Sciatic nerve (tissue), 2 donors: ENCODE measurements at places on chromosomes 12 and 14. TPM values are rescaled to one million over a fixed set of nuclear protein-coding genes. Genes with fewer than 3 reads are reported as not detected.

- DNase-seq, result no peak
Observed at GRCh38 chr14:65263177-65263788, 149.2 kb upstream of the FUT8 start.

DNA sequence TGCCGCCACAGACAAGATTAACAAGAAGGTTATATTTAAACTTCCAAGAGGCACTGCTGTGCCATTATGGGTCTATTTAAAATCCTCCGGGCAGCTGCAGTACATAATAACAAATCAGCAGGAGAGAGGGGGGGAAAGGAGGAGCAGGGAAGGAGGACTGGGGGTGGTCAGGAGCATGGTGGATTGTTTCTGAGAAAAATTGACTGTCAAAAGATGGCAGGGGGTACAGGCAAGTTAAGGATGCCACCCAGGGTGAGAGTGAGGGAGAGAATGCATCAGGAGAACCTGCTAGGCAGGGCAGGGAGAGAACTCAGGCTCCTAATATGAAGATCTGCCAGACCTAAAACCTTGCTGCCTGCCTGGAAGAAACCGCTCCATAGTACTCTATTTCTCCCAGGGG lies 181.8 kb downstream of the GRIN2B start:
- no peak for DNase-seq

Gene KRT6C
- total RNA-seq, result not detected

- no peak for DNase-seq
Observed at GRCh38 chr12:99997806-99998205, 13.1 kb upstream of the ANKS1B start.

- DNase-seq, result no peak
Observed at GRCh38 chr14:71591929-71592328, 340.3 kb upstream of the RGS6 start.

Gene GLS2
- total RNA-seq, result 0.98 TPM

- peak; percentile 42 for DNase-seq
Observed at GRCh38 chr14:67583711-67584644, 16.1 kb downstream of the PIGH start.

Gene NPAS3
- total RNA-seq, result 14.6 TPM

Gene CPNE6
- not detected for total RNA-seq

- no peak for DNase-seq
Observed at GRCh38 chr12:50059440-50060119, 2.2 kb downstream of the ASIC1 start.

DNA sequence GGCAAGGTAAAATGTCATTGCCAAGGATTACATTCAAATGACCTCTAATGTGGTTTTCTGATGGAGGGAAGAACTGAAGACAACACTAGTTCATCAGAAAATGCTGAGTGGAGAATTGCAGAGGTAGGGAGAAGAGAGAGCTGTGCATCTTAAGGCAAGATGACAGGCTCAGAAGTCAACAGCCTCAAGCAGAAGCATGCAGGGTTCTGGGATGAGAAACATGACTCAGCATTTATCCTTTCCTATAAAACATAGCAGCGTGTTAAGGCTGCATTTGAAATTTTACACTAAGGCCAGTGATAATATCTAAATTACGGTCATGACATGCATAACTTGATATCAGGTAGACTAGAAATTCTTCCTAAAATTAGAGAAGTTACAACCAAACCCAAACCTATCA lies 53.7 kb upstream of the DYRK2 start:
- DNase-seq, result no peak

GRCh38 chr14:101132588-101132987 lies 229.1 kb upstream of the RTL1 start:
- DNase-seq, result no peak

Gene MYF5
- total RNA-seq, result not detected

GRCh38 chr14:59919570-59920377 lies at the start of gene LRRC9:
Gene LRRC9, plus strand, starts transcription at chr14:59920144.
- peak; percentile 58 for DNase-seq

GRCh38 chr14:80202888-80203562 lies 8.3 kb downstream of the DIO2 start:
- DNase-seq, result no peak

GRCh38 chr12:46111715-46112114 lies 121.3 kb upstream of the SCAF11 start:
- DNase-seq, result no peak

GRCh38 chr14:68051146-68051545 lies 231.6 kb downstream of the RAD51B start:
- no peak for DNase-seq

Gene NID2
- total RNA-seq, result 125 TPM

DNA sequence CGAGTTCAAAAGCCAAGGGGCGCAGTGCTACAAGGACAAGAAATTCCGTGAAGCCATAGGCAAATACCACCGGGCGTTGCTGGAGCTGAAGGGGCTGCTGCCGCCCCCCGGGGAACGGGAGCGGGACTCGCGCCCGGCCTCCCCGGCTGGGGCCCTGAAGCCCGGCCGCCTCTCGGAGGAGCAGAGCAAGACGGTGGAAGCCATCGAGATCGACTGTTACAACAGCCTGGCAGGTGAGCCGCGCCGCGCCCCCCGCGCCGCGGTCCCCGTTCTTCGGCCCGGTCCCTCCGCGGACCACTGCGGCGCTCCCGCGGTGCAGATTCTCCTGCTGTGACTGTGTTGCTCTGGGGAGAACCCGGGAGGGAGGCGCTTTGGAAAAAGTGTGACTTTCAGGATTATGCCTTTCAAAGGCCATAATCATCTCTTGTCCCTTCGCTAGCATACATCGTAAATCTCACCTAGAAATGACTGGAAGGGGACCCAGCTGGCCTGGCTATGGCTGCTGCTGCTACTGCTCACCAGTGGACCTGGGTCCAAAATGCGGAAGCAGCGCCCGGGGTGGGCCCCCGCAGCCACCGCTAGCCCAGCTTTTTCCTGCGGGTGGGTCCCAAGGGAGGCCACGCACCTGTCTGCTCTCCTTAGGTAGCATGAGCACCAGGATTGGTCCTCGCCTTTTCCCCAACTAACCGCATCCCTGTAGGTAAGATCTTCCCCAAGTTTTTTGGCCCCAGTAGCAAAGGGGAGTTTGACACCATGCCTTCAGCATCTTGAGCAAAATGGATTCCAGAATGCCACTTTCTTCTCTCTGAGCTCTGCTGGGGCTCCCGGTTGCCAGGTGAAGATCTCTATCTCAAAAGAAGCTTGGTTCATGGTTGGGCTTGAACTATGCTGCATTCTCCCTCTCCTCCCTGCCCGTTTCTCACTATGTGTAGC lies 853 bp downstream of the TTC9 start:
- DNase-seq, result no peak

Gene TMEM120B
- 20.6 TPM for total RNA-seq

- no peak for DNase-seq
Observed at GRCh38 chr12:46660276-46660675, 165.5 kb downstream of the SLC38A4 start.

GRCh38 chr14:104751539-104752422 lies 1.2 kb upstream of the SIVA1 start:
- peak; percentile 77 for DNase-seq

GRCh38 chr12:104456417-104456949 lies at the start of gene CHST11:
Gene CHST11, plus strand, starts transcription at chr12:104456948.
- peak; percentile 86 for DNase-seq

DNA sequence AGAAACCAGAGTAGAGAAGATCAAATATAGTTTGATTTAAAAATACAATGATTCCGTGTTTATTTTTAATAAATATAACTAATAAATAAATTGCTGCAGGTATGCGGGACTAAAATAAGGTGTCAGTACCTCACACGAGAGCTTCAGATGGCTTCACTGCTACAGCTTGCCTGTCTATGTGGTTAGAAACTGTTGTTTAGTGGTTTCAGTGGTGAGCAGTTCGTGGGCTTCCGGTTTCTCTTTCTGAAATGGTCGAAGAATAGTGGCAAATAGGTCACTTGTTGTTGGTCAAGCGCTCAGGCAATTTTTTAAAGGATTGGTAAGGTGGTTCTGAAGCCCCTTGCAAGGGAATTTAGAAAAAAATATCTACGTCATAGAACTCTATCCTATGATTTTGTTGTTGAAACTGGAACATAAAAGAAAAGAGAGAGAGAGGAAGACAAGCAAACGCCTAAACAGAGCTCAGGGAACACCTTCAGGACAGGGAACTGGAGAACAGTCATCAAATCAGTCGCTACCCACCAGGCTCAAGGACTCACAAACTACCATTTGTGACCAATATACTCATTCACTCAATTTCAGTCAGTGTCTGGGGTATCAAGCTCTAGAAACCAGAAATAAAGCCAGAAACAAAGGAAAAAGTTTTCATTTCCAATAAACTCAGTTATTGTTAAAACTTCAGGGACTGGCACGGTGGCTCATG lies 31.3 kb downstream of the GABARAPL1 start:
- no peak for DNase-seq

DNA sequence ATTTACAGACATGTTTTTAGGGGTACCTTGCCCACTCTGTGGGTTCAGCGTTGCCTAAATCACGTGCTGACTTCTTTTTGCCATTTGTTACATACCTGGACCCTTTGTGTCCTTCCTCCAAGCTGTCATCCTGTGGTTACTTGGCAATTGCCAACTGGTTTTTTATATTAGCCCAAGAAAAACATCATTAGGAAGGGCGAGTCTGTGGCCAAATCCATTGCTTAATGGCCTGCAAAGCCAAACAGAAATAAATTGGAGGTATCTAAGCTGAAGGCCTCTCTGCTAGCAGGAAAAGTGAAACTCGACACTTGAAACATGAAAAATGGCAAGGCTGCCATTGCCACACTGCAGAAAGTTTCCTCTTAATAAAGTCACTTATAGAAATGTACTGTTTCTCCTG lies 190.4 kb downstream of the NUAK1 start:
- DNase-seq, result no peak

GRCh38 chr14:31536201-31536960 lies 24.8 kb upstream of the NUBPL start:
- DNase-seq, result no peak

GRCh38 chr12:94565683-94566082 lies 84.7 kb downstream of the TMCC3 start:
- DNase-seq, result no peak

DNA sequence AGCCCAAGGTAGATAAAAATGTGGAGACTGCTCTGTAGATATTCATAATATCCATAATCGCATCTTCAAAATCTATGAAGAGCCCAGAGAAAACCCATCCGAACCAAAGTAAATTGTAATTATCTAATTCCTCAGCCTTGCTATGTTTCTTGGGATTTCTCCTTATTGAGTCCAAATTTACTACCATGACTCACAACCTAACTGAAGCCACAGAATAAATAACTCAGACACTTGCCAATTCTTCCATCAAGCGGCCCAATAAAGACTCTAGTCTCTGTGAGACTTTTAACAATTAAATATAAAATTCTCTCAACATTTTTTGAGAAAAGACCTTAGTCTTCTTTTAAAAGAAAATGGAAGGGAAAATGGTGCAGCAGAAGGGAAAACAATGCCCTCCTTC lies 409.8 kb downstream of the DAD1 start:
- no peak for DNase-seq

DNA sequence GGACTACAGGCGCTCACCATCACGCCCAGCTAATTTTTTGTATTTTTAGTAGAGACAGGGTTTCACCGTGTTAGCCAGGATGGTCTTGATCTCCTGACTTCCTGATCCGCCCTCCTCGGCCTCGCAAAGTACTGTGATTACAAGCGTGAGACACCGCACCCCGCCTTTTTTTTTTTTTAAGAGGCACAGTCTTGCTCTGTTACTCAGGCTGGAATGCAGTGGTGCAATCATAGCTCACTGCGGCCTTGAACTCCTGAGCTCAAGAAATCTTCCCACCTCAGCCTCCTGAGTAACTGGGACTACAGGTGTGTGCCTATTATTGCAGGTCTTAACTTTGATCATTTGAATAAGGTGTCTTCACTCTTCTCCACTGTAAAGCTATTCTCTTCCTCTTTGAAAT lies 5.3 kb upstream of the GLTP start:
- DNase-seq, result no peak

Gene CD27
- 0.58 TPM for total RNA-seq

DNA sequence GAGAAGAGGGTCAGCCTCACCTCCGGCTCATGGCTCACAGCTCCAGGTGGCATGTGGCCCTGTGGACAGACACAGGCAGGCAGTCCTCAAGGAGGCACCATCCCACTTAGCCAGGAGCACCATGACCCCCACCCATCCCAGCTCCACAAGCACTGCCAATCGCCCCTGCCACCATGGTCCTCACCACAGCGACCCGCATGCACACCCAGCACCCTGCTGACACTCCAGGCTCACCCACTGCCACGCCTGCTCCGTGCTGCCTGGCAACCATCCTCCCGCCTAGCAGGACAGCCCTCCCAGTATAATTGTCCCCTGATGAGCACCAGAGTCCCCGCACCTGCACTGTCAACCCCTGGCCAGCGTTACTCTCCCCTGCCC lies 50.9 kb downstream of the TRPV4 start:
- no peak for DNase-seq

DNA sequence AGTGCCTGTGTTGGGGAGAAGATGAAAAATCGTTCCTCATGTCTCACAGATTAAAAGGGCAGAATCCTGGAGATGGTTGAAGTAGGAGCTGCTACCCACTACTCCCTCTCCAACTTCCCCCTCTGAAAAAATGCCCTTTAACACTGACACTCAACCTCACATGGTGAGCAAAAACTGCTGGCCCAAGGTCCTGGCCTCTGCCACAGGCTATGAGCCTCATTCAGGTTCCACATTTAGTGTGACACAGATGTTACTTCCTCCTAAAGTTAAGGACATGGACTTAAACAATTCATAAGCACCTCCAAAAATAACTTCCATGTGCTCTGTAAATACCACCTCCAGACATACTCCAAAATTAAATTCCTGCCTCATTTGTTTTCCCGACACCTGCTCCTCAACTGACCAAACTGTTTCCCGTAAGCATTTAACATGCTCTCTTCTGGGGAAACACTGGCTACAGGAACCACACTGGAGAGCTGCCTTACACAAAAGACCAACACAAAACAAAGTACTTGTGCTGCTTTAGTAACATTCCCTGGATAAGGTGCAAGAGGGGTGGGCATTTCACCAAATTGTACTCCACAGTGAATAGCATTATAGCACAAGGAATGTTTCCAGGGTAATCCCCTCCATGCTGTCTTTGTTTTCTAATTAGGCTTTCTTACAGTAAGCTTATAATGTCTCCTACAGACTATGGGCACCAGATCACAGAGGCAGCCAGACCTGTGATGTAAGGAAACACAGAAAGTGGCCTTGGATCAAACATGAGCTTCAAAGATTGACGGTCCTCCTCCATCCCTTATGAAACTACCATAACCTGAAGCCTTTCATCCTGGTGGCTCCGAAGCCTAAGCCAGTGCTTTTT lies 57.0 kb downstream of the PHLDA1 start:
- no peak for DNase-seq

Gene LYZ
- total RNA-seq, result 112 TPM
